Aorta (tissue), 5 donors: ENCODE measurements at places on chromosomes 2 and 18. TPM values are rescaled to one million over a fixed set of nuclear protein-coding genes. Genes with fewer than 3 reads are reported as not detected.

Gene FAM237A
- polyA plus RNA-seq: not detected

Gene ALPG
- not detected for polyA plus RNA-seq

Gene OTOS
- polyA plus RNA-seq: not detected

Gene SRD5A2
- not detected for polyA plus RNA-seq

Gene ANKRD30BL
- polyA plus RNA-seq: not detected

Gene BOK
- 3.1 TPM for polyA plus RNA-seq

Gene MYL1
- polyA plus RNA-seq: 0.56 TPM

Gene TUBA3D
- polyA plus RNA-seq: 1.9 TPM

Gene HNMT
- 65.5 TPM for polyA plus RNA-seq

Gene DSC1
- not detected for polyA plus RNA-seq

Gene SERPINB4
- 0.08 TPM for polyA plus RNA-seq

Gene DPP4
- 4.1 TPM for polyA plus RNA-seq

Gene PTPRN
- polyA plus RNA-seq: not detected

Gene GREB1L
- polyA plus RNA-seq: 1.1 TPM

Gene SCYGR5
- not detected for polyA plus RNA-seq

Gene SERPINB10
- polyA plus RNA-seq: not detected

Gene MEP1B
- 6.0 TPM for polyA plus RNA-seq

Gene LYPD6
- 0.25 TPM for polyA plus RNA-seq

Gene SF3B6
- polyA plus RNA-seq: 115 TPM

Gene RRM2
- 0.23 TPM for polyA plus RNA-seq

Gene AAMP
- 80.9 TPM for polyA plus RNA-seq

Gene CERKL
- 0.38 TPM for polyA plus RNA-seq

Gene ABCG8
- polyA plus RNA-seq: not detected

Gene COLEC11
- polyA plus RNA-seq: 33.2 TPM

Gene UGT1A3
- polyA plus RNA-seq: not detected

Gene PLEKHH2
- polyA plus RNA-seq: 2.9 TPM
